Hippocampal formation (tissue), 2 donors: ENCODE measurements at places on chromosomes 13 and 19.
A peak's percentile ranks its signal among the peaks of the same experiment; 100 is the strongest.

DNA sequence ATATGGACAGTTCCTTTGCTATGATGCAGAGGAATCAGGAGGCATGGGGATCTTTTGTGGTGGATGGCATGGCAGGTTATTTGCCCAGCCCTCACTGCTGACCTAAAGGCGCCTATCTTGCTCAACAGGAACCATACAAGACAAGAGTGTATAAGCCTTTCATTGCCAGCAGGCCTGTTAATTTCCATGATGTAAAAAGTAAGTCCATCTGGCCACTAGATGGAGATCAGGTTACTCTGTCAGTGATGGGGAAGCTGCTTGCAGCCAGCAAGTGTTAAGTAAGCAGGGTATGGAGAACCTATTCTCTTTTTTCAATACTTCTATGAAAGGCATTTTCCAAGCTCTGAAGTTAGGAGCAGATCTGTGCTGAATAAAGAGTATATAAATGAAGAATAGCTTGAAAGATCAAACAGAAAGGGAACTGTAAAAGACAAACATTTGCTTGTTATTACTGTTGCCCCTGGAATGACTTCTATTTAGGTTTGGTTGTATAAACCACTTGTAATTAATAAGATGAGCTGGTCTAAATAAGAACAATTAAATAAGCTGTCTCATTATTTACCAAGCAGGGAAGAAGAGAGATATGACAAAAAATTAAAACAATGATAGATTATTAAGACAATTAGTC lies 210.9 kb downstream of the RGCC start:
- peak; percentile 89 for DNase-seq

DNA sequence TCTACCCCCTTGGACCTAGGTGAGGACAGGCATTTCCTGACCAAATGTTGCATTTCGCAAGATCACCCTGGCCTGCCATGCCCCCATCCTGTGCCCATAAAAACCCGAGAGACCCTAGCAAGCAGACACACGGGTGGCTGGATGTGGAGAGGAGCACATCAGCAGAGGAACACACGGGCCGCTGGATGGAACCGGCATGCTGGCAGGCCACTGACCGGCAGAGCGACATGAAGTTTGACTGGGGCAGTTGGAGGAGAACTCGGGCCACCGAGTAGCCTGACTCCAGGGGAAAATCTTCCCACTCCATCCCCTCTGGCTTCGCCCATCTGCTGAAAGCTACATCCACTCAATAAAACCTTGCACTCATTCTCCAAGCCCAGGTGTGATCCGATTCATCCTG lies 329.3 kb downstream of the FGF9 start:
- no peak for DNase-seq

DNA sequence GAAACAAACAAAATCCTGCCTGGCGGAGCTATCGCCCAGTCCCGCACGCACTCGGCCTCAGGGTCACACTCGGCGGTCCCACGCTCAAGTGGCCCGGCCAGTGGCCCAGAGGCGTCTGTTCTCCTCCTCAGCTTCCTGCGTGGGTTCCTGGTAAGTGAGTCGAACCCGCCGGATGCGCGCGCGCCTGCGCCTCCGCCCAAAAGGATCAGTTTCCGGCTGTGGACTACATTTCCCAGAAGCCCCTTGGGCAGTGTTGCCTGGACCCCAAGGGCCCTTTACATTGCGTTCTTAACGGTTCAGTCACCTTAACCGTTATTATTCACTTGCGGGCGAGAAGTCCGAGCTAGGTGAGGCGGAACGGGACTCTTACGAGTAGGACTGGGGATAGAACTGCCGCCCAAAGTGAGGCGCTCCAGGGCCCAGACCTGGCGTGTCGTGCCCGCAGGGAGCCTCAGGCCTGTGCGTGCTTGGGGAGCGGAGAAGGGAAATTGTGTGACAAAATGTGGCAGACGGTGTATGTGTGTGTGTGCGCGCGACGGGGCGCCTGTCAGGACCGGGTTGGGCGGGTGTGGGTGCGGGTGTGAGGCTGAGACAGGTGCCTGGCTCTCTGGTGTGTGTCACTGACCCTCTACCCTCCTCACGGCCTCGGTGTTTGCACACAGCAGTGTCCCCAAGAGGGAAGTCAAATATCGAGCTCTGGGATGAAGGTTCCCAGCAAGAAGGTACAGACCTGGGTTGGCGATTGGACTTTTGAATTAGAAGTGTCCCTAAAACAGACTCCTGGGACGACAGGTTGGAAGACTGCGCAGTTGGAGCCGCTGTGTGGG lies at the start of gene ZNF546:
TSS of gene ZNF546 (plus strand) at position 250 of the 827 bp plus-strand sequence. CDS start 1,267 bp downstream, outside the sequence.
- peak; percentile 87 for DNase-seq

GRCh38 chr13:109144693-109145437 lies 515.5 kb downstream of the MYO16 start:
- DNase-seq: no peak

DNA sequence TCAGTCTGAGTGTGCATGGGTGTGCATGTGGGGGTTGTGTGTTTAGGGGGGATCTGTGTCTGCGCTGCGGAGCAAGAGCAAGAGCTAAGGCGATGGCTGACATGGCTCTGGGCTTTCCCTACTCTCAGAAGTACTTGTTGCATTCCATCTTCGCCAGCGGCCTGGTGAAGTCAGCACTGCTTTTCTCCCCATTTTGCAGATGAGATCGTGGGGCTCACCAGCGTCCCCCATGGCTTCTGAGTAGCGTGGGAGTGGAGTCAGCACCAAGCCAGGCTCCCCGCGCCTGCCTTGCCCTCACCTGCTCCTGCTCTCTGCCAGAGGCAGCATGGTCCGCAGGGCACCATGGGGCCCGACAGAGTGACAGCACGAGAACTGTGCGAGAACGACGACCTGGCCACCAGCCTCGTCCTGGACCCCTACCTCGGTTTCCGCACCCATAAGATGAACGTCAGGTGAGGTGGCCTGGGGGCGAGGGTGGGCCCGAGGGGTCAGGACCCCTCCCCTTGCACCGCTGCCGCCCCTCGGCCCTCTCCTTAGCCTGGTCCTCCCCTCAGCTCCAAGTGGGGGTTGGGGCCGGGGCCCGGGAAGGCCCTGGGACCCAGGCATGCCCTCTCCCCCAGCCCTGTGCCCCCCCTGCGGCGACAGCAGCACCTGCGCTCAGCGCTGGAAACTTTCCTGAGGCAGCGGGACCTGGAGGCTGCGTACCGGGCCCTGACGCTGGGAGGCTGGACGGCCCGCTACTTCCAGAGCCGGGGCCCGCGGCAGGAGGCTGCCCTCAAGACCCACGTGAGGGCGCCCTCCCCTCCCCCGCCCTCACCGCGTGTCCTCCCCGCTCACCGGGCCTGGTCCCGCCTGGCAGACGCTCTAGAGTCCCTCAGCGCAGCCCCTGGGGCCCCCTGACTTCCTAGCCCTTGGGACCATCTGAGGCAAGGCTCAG lies 2.2 kb downstream of the KMT5C start:
- no peak for DNase-seq

- no peak for DNase-seq
Observed at GRCh38 chr13:107580741-107581412, 634.5 kb downstream of the LIG4 start.

DNA sequence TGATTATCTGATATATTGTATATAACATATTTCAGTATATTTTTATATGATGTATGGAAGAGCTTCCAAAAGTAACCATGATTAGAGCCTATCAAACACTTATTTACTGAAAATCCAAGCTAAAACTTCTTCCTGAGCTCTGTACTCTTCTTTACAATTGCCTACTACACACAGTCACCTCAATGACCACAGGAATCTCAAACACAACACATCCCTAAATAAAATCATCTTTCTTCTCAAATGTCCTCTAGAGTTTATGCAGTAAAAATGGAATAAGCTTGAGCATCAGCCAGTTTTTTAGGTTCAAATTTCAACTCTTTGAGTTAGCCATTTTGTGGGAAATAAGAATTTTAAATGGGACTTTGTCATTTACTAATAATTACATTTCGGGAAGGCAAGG lies 102.6 kb upstream of the FNDC3A start:
- DNase-seq: no peak

DNA sequence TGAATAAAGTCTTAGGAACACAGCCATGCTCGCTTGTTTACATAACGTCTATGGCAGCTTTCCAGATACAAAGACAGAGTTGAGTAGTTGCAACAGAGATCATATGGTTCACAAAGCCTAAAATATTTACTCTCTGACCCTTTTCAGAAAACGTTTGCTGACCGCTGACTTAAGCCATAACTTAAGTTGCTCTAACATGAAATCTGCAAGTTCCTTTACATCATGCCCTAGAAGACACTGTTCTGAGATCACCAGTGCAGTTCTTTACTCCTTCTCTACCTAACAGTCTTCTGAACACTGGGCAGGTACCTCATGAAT lies 166.4 kb downstream of the DCLK1 start:
- no peak for DNase-seq

- DNase-seq: no peak
Observed at GRCh38 chr13:30932481-30933353, at the start of gene TEX26. TSS of gene TEX26 (plus strand) at chr13:30932656. CDS start at chr13:30932716, 60 bp downstream.

- DNase-seq: no peak
Observed at GRCh38 chr13:92101801-92102200, 703.4 kb downstream of the GPC5 start.

DNA sequence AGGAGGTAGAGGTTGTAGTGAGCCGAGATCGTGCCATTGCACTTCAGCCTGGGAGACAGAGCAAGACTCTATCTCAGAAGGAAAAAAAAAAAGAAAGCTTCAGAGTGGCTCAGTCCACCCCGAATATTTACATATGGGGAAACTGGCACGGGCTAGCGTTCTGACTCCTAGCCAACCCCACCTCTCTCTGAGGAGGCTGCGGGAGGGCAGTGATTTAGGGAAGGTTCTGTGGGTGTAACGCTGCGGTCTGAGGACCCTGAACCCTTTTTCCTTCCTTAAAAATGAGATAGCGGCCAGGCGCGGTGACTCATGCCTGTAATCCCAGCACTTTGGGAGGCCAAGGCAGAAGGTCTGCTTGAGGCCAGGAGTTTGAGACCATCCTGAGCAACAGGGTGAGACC lies 5.0 kb downstream of the LRRC25 start:
- DNase-seq: no peak

GRCh38 chr13:49240017-49240416 lies 7.7 kb upstream of the CDADC1 start:
- no peak for DNase-seq

GRCh38 chr13:60275208-60275607 lies 111.5 kb upstream of the DIAPH3 start:
- no peak for DNase-seq

GRCh38 chr19:8307965-8308866 lies at the start of gene CD320:
TSS of gene CD320 (minus strand) at chr19:8308358. CDS start at chr19:8308290, 68 bp downstream.
- peak; percentile 84 for DNase-seq

DNA sequence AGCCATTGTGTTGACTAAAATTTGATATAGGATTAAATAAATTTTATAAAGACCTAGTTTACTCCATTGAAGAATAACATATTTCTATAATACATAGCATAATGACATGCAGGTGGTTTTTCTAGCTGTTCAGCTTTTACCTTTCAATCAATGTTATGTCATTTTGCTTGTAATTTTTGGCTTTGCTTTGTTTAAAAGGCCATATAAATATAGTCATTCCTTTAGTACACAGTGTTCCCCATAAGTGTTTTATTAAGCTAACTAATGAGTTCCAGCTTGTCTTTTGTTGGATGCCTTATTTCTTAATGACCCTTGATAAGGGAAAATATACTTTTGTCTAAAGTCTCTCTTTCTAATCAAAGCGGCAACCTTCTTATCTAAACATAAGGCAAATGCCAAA lies 906.3 kb upstream of the GPC6 start:
- DNase-seq: no peak

DNA sequence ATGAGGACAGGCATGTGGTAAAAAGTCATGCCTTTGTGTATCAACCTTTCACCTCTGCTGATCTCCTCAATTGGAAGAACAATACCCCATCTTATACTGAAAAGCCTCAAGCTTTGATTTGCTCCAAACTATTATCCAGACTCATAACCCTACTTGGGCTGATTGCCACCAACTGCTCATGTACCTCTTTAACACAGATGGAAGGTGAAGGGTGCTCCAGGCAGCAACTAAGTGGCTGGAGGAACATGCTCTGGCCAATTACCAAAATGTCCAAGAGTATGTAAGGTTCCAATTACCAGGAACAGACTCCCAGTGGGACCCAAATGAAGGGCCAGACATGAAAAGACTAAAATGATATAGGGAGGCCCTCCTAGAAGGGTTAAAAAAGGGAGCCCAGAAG lies 78.3 kb downstream of the ZNF486 start:
- DNase-seq: no peak

DNA sequence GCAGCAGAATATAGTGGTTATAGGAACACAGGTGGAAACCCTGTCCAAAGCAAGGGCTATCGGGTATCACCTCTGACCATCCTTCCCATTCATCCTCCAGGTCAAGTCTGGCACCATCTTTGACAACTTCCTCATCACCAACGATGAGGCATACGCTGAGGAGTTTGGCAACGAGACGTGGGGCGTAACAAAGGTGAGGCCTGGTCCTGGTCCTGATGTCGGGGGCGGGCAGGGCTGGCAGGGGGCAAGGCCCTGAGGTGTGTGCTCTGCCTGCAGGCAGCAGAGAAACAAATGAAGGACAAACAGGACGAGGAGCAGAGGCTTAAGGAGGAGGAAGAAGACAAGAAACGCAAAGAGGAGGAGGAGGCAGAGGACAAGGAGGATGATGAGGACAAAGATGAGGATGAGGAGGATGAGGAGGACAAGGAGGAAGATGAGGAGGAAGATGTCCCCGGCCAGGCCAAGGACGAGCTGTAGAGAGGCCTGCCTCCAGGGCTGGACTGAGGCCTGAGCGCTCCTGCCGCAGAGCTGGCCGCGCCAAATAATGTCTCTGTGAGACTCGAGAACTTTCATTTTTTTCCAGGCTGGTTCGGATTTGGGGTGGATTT lies 2.1 kb upstream of the RAD23A start:
- DNase-seq: no peak

DNA sequence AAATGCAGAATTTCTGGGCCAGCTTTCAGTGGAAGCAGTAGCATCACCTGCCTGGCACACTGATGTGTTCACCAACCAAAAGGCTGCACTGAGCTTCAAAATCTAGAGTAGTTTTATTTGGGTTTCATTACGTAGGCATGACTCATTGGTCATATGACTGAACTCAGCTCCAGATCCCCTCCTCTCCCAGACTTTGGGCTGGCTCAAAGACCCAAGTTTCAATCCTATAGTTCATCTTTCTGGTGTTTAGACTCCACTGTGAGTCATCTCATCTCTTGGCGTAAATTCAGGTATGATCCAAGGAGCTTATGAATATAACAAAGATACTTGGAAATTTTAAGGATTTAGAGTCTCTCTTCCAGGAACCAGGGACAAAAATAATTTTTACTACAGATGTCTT lies 17.7 kb downstream of the ZMYM5 start:
- no peak for DNase-seq

DNA sequence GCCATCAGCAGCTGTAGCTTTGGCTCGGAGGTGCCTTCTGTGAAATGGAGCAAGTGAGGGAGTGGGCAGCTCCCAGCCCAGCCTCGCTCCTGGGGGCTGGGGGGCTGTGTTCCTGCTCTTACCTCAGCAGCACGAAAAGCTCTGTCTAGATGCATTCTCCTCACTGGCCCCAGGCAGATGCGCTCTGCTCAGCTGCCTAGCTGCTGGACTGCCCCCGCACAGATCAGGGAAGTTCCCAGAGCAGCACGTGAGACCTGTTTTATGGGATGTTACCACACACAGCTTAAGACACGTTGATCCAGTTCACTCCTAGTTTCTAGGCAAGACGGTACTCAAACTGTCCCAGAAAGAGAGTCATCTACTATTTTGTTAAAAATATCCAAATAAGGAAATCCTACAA lies 13.6 kb downstream of the LCP1 start:
- DNase-seq: no peak
